ENCODE measurements at places on chromosomes 11 and 22.

DNA sequence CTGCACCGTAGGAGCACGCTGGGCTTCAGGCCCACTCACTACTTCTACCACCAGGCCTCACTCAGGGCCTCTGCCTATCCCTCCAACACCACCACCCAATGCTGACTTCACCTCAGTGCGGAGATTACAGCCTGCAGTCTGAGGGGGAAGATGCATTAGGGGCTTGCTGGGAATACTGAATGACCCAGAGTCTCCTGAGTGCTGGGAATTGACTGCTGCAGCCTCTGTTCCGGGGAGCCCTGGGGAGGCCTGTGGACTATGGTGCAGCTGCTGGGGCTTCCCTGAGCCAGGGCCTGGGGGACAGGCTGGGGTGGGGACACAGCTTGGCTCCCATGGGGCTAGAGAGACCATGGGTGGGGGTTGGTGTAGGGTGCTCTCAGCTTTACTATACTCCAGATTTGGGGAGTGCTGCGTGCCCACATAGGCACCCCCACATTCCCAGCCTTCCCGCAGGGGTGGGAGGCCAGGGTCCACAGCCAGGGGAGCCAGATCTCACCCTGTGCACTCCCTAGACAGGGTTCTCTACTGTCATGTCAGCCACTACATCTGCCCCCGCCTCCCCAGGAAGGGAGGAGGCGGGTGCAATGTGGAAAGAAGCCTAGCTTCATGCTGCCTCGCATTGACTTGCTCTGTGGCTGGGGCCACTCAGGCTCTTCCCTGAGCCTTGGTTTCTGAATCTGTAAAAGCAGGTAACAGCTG lies 44.4 kb downstream of the GDPD5 start:
- no peak for DNase-seq

- no peak for DNase-seq
Measured at GRCh38 chr11:10377183-10377582, 72.3 kb downstream of the ADM start.

DNA sequence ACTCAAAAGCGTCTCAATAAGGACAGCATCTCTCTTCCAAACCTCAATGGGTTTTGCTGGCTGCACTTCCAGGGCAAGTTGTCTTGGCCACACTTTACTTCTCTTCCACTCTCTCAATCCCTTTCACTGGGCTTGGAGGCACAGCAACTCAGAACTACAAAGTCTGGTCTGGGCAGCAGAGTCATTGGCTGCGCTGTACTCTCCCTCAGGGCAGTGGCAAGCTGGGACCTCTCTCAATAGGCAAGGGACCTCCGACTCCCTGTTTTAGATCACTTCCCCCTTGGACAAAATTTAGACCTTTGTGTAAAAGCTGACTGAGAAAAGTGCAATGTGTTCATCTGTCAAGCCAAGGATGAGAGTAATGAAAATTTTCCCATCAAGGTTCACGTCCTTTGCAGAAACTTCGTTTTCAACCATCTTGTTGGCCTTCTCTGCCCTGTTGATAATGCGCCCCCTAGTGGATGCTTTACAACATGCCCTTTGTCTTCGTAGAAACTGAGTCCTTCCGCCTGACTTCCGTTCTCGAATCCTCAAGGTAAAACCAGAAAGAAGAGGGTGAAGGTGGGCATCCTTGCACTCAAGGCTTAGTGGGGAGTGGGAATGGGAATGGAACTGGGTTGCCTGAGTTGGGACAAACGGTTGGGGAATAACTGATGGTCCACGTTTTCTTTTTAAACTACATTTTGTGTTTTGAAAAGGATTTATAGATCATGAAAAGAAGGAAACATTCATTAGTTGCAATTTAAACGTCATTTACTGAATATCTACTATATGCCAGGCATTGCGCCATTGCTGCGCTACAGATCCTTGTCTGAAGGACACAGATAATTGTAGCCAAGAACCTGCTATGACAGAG lies 99.1 kb downstream of the CD44 start:
- peak; percentile 7 for DNase-seq

GRCh38 chr11:77084581-77085191 lies 17.9 kb downstream of the CAPN5 start:
- no peak for DNase-seq

- DNase-seq = peak; percentile 86
Measured at GRCh38 chr11:16912692-16913111, 101.5 kb downstream of the PLEKHA7 start.

- DNase-seq = no peak
Measured at GRCh38 chr11:10955616-10956015, 97.8 kb upstream of the ZBED5 start.

GRCh38 chr11:67700141-67700540 lies 25.7 kb upstream of the ALDH3B2 start:
- no peak for DNase-seq

DNA sequence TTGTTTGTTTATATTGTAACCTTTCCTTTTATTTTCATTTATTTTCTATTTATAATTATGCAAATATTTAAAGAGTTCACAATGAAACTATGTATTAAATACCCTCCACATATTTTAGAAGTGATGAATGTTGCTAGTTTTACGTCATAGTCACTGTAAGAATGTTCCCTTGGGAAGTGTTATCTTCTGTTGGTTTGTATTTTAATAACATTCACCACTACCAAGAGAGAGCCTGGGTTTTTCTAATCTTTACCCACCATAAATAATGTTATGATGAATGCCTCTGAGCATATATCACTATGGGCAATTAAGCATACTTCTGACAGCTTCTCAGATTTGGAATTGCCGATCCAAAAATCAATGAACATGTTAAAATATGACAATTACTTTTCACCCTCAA lies 80.7 kb downstream of the GGT1 start:
- DNase-seq = no peak

DNA sequence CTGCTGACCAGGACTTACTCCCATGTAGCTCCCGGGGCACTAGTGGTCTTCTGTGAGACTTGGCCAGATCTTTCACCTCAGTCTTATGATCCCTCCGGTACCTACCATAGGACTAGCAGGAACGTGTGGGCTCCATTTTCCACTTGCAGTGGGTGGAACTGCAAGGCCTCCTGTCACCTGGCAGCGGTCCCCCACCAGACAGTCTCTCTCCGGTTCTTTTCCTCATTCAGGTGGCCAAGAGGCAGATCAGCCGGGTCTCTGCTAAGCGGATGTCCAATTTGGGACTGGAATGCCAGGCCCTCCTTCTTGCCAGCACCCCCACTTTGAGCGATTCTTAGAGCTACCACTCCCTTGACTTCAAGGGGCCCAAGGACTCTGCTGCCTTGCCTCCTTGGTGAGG lies 158.9 kb downstream of the NAV2 start:
- no peak for DNase-seq

- DNase-seq = peak; percentile 19
Measured at GRCh38 chr11:45847911-45848316, 639 bp downstream of the CRY2 start.

DNA sequence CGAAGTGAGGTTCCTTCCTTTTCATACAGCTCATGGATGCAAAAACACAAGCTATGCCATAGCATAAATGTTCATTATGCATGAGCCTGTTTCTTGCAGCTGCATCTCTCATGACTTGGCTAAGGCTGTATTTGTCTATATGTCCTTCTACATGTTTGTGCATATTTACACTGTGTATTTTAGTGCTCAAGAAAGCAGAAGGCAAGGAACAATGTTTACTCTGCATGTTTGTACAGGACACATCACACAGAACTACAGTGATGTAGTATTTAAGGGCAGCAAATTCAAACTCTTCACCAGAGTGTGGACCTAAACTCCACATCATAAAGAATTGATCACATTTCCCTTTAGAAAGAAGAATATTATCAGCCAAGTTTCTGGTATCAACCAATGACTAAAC lies 170.3 kb downstream of the CADM1 start:
- DNase-seq = no peak

DNA sequence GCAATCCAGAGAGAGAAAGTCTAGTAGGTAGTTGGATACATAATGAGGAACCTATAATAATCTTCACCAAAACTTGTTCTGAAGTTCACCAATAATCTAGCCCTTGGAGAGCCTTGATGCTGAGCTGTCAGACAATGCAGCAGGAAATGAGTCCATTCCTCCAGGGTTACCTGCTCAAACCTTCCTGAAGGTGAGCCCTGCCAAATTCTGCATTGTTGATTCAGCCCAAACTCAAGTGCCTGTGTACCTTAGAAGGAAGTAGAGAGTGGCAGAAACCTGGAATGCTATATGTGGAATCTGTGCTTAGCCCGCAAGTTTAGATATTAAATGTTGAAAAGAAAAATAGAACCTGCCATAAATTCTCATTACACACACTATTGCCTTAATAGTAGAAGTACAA lies 77.4 kb upstream of the SPON1 start:
- no peak for DNase-seq

DNA sequence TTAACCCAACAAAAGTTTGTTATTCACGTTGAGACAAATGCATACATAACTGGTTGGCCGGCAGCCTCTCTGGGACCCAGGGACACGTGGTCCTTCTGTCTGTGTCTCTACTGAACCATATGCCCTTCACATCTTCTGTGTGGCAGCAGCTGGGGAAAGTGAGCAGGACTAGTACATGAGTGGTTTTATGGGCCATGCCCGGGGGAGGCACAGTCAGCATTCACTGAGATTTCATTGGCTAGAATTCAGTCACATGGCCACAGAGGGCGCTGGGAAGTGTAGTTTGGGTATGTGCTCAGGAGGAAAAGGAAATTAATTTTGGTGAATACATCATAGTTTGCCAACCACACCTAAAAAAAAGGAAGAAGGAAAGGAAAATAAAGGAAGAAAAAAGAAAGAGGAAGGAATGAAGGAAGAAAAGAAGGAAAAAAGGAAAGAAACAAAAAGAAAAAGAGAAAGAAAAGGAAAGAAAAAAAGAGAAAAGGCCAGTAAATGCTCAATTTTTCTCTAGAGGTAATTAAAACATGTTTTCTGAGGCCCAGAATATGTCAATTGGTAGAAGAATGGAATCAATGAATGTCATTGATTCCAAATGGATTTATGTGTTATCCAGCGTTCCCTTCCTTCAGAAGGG lies 55.9 kb upstream of the KIRREL3 start:
- no peak for DNase-seq

DNA sequence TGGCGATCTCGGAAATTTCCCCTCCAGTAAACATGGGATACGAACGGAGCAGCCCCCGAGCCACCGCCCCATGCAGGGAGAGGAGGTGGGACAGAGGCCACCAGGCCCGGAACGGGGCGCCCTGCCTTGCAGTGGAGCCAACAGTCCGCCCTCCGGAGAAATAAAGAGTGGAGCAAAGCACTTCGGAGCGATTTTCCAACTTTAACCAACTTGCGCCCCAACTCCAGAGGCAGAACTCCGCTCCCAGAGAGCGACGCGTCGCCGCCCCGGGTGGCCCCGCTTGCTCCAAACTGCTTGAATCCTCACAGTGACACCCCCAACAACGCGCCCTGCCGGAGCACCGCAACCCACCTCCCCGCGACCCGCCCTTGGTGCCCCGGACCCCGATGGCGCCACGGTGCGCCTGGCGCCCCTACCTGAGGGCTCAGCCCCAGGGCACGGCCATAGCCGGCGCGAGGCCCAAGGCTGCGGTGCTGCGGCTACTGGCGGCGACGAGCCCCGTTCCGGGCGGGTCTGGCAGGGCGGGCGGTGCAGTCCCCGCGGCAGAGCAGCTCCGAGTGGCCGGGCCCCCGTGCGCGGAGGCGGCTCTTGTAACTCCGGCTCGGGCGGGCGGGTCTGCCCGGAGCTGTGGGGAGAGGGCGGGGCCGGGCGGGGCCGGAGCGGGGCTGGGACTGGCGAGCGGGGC lies at the start of gene AHNAK:
TSS of gene AHNAK (minus strand) at position 563 of the 685 bp plus-strand sequence. CDS start 10,708 bp downstream, outside the sequence.
- DNase-seq = no peak

DNA sequence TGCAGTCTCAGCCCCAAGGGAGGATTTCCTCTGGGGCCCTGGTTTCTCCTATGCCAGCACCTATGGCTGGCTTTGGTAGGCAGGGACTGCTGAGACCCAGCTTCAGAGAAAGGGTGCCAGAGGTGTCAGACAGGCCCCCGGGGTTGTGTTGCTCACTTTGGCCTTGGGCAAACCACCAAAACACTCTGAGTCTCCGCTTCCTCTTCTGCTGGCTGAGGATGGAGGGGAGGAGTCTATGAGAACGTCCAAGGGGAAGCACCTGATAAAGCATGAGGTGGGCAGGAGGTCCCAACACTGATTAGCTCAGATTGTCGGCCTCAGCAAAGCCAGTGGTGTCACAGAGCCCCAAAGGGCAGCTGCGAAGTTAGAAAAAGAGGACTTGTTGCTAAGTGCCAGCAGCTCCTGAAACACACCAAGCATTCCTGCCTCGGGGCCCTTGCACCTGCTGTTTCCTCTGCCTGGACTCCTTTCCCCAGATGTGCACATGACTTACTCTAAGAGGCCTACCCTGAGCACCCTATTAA lies 10.5 kb downstream of the SMTNL1 start:
- DNase-seq = no peak

DNA sequence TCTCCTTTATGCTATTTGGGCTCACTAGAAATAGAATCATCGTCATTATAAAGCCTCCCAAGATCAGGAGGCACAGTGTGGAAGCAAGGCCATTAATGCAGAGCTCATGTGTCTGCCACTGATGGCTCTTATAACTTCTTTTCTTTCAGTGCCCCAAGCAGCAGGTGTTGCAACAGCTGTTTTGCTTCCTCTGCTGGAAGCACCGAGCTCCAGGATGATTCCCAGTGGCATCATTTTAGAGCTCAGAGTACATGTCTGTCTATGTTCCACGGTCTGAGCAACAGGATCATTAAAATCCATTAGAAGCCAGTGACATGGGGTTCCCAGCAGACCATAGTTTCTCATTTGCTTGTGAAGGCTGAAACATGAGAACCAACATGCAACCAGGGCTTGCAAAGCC lies 803.0 kb upstream of the FAT3 start:
- no peak for DNase-seq

DNA sequence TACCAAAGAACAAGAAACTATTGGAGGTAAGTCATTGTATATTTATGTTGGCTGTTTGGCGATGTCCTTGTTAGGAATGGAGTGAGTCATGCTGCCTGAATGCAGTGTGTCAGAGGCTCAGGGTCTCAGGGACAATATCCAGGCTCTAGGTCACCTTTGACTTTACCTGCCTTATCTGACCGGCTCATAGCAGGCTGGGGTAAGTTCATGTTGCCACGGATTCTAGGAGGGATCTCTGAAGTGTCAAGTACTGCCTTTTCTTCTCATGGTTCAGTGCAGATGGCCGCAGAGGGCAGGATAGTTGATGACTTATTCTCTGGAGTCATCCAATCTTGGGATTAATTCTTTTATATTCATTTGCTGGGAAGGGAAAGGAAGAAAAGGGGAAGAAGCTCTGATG lies 53.2 kb downstream of the SPON1 start:
- no peak for DNase-seq

GRCh38 chr11:16773981-16774935 lies 35.8 kb downstream of the C11orf58 start:
- DNase-seq = no peak

DNA sequence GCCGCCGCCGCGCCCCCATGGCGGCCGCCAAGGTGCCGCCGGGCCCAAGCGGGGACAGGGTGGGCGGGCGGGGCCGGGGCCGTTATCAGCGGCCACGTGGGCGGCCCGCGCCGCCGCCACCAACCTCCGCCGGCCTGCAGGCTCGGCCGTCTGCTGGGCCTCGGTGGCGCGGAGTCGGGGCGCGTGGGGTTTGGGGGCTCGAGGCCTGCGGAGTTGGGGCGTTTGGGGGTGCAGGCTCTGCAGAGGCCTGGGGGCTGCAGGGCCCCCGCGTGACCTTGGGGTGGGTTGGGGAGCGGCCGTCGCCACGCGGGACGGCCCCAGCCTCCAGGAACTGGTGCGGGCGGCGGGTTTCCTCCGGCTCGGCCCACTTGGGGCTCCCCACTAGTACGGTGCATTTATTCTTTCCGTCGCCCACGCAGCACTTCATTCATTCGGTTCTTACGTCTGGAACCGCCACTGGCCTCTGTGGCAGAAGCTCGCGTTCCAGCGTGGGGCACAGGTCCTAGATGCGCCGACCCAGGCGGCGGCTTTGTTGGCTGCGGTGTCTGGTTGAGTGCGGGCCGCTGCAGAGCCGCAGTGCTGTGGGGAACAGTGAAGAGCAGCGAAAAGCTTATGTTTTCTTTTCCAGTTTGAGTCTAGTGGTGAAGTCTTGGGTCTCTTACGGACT lies 740 bp upstream of the TRMT2A start:
- no peak for DNase-seq

Measured in DMS79 (cell line).